ENCODE measurements at places on chromosomes 12 and 14. TPM values are rescaled to one million over a fixed set of nuclear protein-coding genes. Genes with fewer than 3 reads are reported as not detected.

CCDC197 gene
- not detected for total RNA-seq

KIF26A gene
- not detected for total RNA-seq

FOXG1 gene
- not detected for total RNA-seq

MAGOHB gene
- 69.1 TPM for total RNA-seq

LHX5 gene
- total RNA-seq: not detected

C3AR1 gene
- 1.2 TPM for total RNA-seq

EFS gene
- total RNA-seq: 2.8 TPM

SOAT2 gene
- total RNA-seq: not detected

OAS3 gene
- 23.9 TPM for total RNA-seq

CLEC4C gene
- total RNA-seq: not detected

PLEK2 gene
- 13.7 TPM for total RNA-seq

ESR2 gene
- 0.12 TPM for total RNA-seq

KCNH5 gene
- under 0.01 TPM for total RNA-seq

KRT77 gene
- not detected for total RNA-seq

TSPAN19 gene
- total RNA-seq: not detected
